CD4-positive, alpha-beta memory T cell (primary cell): ENCODE measurements at places on chromosomes 2 and 18.

DNA sequence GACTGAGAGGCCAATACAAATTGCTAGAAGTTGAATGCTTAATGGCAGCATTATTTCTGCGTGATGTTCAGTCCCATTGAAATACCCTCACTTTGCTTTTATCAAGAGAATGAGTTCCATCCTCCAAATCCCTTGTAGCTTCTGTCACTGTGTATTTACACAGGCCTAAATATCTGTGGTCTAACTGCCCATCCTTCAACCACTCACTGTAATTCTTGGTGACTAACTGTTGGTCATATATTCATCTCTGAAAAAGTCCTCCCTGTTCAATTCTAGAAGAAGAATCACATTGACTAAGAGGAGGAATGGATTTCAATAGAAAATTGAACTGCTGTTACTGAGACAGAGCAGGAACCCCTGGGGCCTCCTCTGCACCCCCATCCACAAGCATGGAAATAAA, 74.2 kb upstream of the L3MBTL4 start:
- DNase-seq = no peak

DNA sequence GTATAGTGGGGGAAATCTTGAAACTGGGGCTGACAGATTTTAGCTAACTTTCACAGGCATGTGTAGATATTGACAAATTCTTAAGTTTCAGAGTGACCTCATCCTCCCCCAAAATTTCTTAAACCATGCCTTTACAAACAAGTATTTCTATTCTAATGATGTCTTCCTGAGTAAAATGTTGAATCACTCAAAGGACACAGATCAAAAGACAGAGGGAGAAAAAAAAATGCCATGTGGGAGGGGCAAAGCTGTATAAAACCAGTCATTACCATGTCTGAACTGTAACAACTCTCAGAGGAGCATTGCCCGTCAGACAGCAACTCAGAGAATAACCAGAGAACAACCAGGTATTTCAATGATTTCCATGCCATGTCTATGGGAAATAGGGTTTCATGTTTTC, at the start of gene SERPINB2:
Gene SERPINB2 (plus strand): TSS at position 282 of the 400 bp plus-strand sequence. CDS start 3,740 bp downstream, outside the sequence.
- DNase-seq = no peak

GRCh38 chr2:11157296-11157695, 2.0 kb downstream of the SLC66A3 start:
- no peak for DNase-seq

- DNase-seq = no peak
Measured at GRCh38 chr2:60899230-60899891, 18.0 kb downstream of the REL start.

- DNase-seq = no peak
Measured at GRCh38 chr2:24626131-24626530, 135.1 kb downstream of the NCOA1 start.

- DNase-seq = no peak
Measured at GRCh38 chr2:166106431-166107015, 21.3 kb downstream of the SCN1A start.

DNA sequence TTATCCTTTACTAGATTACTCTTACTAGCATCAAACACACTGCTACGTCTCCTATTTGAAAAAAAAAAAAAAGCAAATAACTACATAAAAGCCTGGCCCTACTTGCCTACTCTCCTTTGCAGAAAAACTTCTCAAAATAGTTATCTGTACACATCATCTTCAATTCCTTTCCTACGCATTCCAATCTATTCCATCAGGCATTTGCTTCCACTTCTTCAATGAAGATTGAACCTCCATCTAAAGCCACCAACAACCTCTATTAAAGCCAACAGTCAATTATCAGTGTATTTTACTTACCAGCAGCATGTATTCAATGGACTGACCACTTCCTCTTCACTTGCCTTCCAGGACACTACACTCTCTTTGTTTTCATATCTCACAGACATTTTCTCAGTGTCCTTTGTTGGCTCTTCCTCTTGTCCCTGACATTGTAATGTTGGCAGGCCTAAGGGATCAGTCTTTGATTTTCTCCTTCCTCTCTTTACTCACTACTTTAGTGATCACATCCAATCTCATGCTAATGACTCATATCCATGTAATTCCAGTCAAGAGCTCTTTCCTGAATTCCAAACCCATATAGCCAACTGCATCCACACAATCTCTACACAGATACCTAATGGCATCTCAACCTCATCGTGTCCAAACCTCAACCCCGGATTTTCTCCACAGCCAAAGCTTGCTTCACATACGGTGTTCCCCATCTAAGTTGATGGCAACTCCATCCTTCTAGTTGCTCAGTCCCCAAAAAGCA, 131.3 kb downstream of the CCDC148 start:
- DNase-seq = no peak

GRCh38 chr2:108625828-108626195, 91.5 kb downstream of the LIMS1 start:
- no peak for DNase-seq

DNA sequence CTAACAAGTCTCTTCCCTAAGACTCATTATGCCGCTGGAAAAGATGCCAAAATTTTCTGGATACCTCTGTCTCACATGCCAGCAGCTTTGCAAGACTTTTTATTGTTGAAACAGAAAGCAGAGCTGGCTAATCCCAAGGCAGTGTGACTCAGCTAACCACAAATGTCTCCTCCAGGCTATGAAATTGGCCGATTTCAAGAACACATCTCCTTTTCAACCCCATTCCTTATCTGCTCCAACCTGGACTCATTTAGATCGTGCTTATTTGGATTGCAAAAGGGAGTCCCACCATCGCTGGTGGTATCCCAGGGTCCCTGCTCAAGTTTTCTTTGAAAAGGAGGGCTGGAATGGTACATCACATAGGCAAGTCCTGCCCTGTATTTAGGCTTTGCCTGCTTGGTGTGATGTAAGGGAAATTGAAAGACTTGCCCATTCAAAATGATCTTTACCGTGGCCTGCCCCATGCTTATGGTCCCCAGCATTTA, 26.3 kb downstream of the DHRS9 start:
- no peak for DNase-seq

DNA sequence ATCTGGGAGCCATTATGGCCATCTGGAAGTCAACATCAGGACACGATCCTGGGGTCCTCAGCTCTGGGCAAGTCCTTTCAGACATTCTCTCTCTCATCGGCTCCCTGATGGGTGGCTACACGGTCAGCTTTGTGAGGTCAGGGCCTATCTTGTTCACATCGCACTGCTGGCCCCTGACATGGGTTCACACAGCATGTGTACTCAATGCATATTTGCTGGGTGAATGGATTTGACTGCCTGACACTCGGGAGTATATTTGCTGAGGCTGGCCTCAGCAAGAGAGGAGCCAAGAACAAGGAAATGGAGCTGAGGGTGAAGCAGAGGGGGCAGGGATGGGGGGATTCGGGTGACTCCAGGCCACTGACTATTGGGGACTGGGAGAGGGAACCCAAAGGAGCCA, 50.5 kb downstream of the SLC4A5 start:
- DNase-seq = no peak

GRCh38 chr2:161352719-161353118, 44.5 kb downstream of the PSMD14 start:
- no peak for DNase-seq

- DNase-seq = no peak
Measured at GRCh38 chr2:67948506-67948905, 114.3 kb downstream of the C1D start.

GRCh38 chr2:168231609-168232241, 15.7 kb downstream of the STK39 start:
- no peak for DNase-seq

DNA sequence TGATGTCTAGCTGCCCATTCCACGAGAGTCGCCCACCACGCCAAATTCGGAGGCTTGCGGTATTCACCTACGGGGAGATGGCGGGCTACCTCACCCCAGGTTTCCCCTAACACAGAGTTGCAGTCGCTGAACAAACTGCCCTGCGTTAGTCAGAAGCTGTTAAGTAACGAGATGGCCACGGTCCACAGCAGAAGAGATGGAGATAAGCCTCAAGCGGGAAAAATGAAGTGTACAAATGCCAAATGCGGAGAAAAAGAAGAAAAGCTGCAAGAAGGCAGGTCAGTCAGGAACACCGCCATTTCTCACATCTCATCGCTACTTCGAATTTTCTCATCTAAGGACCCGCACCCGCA, 425 bp downstream of the ASB3 start:
- DNase-seq = no peak

- DNase-seq = no peak
Measured at GRCh38 chr2:232593982-232594381, 39.4 kb upstream of the EFHD1 start.

DNA sequence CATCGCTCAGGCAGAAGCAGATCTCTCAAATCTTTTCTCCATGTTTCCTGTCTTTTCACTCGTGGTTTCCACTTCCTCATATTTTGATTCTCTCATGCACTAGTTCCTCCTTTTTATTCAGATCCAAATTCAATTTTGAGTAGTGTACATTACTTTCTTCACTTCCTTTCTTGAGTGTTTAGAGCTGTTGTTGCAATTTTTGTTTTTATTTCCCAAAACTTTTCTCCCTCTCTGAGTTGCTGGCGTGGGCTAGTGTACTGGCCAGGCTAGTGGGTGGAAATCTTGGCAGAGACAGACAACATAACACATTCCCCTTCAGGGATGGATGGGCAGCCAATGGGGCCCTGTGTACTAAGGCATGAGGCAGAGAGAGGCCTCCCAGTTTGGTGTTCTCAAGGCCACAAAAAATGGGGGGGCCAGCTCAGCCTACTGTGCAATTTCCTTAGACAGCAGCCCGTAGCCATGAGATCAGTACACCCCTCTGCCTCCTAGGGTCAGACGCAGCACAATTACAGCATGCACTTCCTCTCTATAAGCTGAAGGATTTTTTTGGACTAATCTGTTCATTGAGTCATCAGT, 145.1 kb upstream of the PID1 start:
- DNase-seq = no peak

- DNase-seq = no peak
Measured at GRCh38 chr2:216221811-216222210, 112.7 kb downstream of the XRCC5 start.

- no peak for DNase-seq
Measured at GRCh38 chr18:55449412-55450140, 138.4 kb downstream of the TCF4 start.

DNA sequence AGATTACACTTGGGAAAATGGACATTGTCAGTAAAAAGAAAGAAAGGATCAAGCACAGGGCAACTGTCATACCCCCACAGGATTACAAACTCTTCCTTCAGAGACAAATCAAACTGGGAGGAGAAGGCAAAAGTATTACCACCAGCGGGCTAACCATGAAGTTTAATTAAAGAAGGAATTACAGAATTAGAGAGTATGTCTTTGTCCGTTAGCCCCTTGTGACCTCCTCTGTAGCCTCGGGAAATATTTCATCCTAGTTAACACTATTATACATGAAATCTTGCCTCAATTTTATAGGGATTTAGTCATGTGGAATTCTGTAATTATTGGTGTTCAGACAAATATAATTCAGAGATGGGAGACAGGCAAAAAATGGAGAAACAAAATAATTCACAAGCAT, 60.7 kb downstream of the PAX3 start:
- DNase-seq = no peak

DNA sequence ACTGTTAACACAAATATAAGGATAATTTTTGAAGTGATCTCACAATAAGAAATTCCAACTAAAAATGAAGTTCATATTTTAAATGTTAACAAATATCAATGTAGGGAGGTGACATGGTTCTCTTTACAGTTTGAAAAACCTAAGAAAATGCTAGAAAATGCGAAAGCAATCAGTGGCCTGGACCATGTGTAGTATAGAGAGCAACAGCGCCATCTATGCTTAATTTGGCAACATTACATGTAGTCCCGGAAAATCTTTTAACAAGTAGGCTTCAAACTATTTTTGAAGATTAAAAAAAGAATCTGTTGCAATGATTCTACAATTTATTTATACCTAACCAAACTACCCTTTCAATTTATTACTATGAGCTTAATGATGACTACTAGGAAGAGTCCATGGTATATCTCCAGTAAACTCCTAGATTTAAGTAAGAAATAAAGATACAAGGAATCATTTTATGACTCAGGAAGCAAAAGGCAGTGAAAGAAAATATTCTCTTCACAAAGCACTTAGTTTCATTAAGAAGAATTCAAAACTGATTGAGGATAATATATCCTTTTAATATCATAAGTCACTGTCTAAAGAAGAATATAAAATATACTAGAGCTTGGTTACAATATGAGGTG, 33.3 kb downstream of the NDUFA10 start:
- peak; percentile 45 for DNase-seq

GRCh38 chr18:9188359-9189231, 52.0 kb downstream of the ANKRD12 start:
- DNase-seq = no peak

DNA sequence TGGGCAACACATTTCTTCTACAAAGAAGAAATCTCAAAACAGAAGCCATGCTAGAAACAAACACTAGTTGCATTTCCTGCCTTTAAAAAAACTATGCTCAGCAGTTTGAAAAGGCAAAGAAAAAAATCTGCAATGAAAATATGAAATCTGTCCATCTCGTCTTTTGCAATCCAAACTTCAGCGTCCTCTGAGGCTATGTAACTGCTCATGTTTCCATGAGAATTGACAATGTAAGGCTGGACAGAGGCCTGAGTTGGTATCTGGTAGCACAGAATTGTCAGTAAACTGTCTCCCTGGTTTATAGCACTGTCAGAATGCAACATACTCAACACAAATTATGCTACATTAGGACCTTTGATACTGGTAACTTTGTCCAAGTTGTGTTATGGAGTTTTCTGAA, 429.9 kb downstream of the ARHGAP15 start:
- no peak for DNase-seq

DNA sequence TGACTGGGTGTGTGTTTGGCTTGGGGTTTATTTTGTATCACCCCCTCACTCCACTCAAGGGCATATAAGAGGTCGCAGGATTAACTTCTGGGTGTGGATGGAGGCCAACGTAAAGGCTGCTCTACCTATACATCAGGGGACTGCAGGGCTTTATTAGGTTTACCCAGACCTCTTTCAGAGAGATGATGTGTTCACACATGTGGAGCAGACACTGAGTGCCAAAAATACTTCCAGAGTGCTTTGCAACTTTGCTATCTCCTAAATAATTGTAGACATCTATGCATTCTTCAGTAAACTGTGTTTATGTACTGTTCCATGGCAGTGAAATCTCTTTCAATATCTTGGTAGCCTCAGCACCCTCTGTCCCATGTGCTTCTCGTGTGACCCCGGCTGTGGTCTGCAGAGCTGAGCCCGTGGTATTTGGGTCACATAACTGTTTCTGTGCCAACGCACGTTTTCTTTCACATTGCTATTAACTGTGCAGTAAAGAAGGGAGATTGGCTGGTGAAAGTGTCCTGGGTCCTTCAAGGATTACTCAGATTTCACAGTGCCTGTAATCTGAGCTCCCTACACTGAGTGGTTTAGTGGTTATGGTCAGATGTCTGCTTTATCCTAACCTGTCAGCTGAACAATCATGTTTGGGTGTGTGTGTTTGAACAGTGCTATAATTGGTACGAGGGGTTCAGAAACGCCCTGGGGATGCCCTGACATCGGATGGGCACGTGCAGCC, 208.1 kb downstream of the VAPA start:
- no peak for DNase-seq
